ENCODE measurements at places on chromosomes 4 and X. TPM values are rescaled to one million over a fixed set of nuclear protein-coding genes. Genes with fewer than 3 reads are reported as not detected.

The KCND1 gene
- 2.7 TPM for total RNA-seq

The GPR78 gene
- not detected for total RNA-seq

The VCX3B gene
- total RNA-seq, result not detected

The HCCS gene
- 7.7 TPM for total RNA-seq

The RNF150 gene
- total RNA-seq, result not detected
